ENCODE measurements at places on chromosomes 5 and 9. TPM values are rescaled to one million over a fixed set of nuclear protein-coding genes. Genes with fewer than 3 reads are reported as not detected.

- peak; percentile 37 for DNase-seq
Measured at GRCh38 chr5:129445379-129445778, 14.7 kb upstream of the ADAMTS19 start.

- peak; percentile 72 for DNase-seq
Measured at GRCh38 chr9:121721770-121722169, 70.3 kb downstream of the DAB2IP start.

GRCh38 chr5:158976035-158976434, 123.7 kb downstream of the EBF1 start:
- peak; percentile 80 for DNase-seq

DNA sequence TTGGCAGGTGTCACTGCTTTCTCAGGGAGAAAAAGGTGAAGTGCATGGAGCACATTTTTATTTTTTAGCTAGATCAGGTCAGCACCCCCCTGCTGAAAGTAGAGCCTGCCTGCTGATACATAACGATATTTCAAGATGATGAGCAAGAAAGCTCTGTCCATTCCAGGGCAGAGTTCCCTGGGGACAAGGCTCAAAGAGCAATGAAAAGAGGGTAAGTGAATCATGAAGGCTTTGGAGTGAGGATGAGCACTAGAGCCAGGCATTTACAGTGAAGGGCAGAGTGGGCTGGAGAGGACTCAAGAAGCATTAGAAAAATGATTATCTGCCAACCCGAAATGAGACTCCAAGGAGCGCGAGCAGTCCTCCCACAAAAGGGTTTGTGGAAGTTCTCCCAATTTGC, 345.7 kb downstream of the TLE4 start:
- no peak for DNase-seq

DNA sequence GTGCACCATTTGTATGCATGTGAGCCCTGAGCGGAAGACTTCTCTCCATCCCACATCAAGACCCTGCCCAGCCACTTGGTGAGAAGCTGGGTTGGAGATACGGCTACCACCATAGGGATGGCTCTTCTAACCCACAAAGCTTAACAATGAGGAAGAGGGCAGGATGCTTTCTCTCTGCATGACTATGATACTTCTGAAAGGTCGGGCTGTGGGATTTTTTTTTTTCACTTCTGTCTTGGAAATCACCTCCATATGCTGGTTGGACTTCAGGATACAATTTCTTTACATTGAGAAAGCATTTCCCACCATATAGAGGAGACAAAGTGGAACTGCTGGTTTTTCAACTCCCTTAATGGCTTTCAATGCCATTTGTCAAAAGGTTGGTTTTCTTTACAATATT, 30.5 kb downstream of the ZNF366 start:
- no peak for DNase-seq

- DNase-seq, result peak; percentile 64
Measured at GRCh38 chr5:56233230-56233629, at the start of gene ANKRD55. TSS of gene ANKRD55 (minus strand) at chr5:56233330. CDS start at chr5:56232913, 417 bp downstream.

ADAMTS13 gene
- 3.4 TPM for total RNA-seq

AUH gene
- 16.0 TPM for total RNA-seq

Data from muscle of leg (tissue), 16 donors.